ENCODE measurements at places on chromosomes 3 and 15.

- no peak for DNase-seq
Observed at GRCh38 chr3:114033721-114034120, 22.6 kb downstream of the CCDC191 start.

GRCh38 chr3:114428044-114428595 is 134.3 kb downstream of the TIGIT start:
- DNase-seq: no peak

GRCh38 chr15:25183581-25184251 is 228.9 kb downstream of the SNRPN start:
- DNase-seq: no peak

DNA sequence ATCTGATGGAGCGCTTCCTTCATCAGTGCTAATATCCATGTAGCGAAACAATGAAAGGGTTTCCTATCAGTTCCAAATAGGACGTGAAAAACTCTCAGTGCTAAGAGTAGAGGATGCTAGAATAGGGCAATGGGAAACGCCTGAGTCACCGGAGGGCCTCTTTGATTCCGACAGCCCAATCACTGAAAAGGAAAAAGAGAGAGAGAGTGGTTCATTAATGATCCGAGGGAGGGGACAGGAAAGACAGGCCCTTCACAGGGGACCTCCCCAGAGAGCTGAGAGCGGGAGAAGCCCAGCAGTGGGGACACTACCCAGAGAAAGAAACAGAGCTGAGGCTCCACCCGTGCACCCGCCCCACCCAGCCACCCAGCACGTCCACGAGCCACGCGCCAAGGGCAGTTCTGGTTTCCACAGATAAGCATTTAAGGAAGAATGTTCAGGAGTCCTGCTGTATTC is 76.9 kb downstream of the RPN1 start:
- no peak for DNase-seq

DNA sequence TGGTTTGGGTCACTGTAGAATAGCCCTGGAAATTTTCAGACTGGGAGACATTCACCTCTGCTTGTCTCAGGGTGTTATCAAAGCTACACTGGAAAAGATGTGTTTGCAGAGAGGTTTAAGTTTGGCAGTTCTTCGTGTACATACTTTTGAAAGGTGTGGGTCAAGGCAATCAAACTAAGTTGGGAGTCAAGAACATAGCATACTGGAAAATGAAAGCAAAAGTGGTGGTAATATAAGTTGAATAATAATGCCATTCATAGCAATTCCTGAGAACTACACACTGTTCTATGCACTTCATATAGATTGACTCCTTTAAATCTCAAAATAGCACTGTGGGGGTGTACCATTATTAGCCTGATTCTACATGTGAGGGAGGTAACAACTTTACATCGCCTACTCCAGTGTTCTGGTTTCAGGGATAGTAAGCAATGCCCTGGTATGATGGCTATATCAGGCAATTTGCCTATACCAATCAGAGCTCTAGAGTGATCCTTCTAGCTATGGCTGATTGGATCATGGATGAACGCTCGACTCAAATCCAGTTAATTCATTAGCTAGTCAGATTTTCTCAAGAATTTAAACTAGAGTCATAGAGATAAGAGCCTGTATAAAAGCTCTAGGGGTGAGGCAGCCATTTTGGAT is 44.6 kb upstream of the RASGRP1 start:
- DNase-seq: peak; percentile 6

- DNase-seq: no peak
Observed at GRCh38 chr15:77440378-77440999, 19.8 kb downstream of the HMG20A start.

DNA sequence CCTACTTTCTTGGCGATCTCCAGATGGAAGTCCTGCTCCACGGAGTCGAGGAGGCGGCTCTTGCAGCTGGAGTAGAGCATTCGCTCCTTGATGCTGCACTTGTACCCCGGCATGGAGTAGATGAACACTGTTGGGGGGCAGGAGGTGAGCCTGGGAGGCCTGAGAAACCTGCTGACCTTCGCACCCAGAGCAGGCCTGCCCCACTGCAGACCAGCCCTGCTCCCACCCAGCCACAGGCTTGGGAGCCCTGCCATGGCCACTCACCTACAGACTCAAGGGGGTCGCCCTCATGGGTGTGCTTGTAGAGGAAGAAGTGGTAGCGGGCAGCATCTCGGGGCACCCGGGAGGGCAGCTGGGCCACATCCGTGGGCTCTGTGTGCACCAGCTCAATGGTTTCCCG is 4.2 kb upstream of the TLR9 start:
- no peak for DNase-seq

DNA sequence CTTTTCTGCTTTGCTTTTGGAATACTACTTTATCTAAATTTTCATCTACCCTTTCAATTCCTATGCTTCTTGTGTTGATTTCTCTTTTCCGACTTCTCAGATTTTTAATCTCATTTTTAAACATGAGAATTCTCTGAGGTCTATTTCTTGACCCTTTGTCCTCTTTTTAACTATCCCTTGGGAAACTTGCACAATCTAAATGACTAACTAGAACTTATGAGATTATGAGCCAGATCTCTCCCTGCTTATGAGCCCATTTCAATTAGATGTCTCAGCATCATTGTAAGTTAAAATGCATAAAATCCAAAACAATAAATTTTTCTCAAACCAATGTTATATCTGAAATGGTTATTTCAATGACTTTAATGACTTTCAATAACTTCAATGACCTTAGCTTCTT is 296.9 kb upstream of the AGTR1 start:
- DNase-seq: no peak

DNA sequence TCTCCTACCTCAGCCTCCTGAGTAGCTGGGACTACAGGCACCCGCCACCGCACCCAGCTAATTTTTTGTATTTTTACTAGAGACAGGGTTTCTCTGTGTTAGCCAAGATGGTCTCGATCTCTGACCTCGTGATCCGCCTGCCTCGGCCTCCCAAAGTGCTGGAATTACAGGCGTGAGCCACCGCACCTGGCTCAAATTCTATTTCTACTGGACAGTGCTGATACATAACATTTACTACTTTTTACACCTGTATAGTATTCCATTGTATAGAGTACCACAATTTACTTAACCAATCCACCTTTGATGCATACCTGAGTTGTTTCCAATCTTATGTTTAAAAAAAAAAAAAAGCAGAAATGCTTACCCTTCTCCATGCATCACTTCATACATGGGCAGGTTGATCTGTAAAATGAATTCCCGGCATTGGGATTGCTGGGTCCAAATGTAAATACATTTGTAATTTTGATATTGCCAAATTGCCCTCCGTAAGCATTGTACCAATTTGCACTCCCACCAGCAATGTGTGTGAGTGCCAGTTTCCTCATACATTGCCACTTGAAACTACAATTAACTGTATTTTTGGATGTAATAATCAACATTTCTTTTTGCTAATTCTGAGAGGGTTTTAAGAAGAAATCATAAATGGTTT is 94.5 kb downstream of the NPTN start:
- DNase-seq: no peak

DNA sequence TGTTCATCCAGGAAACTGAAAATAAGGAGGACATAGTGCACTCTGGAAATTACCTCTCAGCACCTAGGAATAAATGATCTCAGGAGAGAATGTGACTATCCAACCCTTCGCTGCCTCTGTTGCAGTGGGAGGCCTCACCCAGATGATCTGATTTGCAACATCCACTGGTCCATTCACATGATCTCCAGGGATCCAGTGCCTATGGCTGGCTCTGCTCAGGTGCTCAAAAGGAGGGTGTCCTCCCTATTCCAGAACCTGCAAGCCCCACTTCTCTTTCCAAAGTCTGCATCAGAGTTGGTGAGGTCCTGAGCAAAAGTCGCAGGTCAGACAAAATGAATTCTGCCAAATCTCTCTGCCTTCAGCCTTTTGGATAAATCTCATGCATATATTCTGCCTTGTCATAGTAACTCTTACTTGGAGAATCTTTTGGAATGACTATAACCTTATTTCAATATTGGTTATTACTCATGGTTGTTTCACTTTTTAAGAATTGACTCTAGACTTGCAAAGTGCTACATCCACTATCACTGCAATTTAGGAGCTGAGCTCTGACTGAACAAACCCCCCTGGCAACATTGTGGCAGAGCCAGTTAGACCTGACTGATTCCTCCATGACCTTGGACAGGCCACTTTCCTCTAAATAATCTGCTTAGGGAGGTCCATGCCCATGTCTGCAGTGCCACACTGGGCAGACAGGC is 295.1 kb downstream of the EPHB1 start:
- DNase-seq: peak; percentile 5

GRCh38 chr3:161275919-161276318 is 54.8 kb downstream of the NMD3 start:
- no peak for DNase-seq

DNA sequence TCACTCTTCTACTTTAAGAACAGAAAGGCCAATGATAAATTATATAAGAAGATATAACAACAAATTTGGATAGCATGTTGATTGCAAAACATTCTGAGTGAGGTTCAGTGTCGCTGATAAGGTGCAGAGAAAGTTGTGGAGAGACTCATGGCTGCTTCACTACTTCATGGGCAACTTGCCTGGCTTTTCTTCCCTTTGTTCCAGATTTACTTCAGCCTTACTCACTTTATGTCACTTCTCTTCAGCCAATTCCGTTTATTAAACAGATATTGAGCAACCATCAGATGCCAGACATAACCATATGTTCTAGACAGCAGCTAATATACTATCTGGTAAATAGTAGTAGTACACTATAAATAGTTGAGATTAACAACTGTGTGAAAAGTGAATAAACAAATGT is 150.0 kb upstream of the CHL1 start:
- DNase-seq: no peak

- no peak for DNase-seq
Observed at GRCh38 chr3:133897547-133897946, 1.9 kb upstream of the RAB6B start.

GRCh38 chr15:94670438-94671034 is 439.2 kb downstream of the MCTP2 start:
- peak; percentile 19 for DNase-seq

DNA sequence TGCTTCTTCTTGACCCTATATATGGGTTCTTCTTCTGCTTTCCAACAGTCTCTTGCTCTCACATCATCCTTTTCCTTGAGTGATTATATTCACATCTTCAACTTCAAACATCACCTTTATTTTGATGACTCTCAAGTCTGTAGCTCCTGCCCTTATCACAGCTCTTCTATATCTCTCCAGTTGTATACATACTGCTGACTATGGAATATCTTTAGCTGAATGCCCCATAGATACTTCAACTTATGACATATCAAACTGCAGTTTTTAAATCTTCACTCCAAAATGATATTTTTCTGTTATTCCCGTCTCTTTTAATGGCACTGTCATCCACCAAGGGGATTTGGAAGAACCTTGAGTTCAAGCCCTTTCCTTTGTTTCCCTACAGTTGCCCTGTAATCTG is 139.1 kb downstream of the ZBTB20 start:
- no peak for DNase-seq

GRCh38 chr3:23820888-23821287 is 15.1 kb downstream of the UBE2E1 start:
- no peak for DNase-seq

DNA sequence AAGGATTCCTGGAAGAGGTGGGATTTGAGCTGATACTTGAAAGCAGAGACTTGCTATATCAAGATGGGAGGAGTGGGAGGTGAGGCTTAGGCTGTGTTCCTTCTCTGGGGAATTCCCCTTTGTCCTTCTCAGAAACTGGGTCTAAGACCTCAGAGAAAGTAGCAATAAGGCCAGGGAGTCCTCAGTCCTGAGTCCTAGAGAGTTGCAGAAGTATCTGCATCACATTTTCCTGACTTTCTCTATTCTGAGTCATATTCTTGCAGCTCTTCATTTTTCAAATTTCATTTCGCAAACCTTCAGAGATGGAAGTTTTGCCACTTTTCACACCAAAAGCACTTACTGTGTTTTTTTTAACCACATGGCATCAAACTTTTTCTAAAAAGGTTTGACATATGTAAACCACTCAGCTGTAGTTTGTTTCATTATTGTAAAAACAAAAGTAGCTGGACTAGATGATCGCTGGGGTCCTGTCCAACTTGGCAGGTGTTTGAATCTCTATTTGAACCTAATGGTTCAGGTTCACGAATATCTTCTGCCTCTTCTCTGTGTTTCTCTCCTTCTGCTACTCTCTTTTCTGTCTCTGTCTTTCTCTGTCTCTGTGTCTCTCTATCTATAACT is 21.3 kb downstream of the COLQ start:
- peak; percentile 30 for DNase-seq

DNA sequence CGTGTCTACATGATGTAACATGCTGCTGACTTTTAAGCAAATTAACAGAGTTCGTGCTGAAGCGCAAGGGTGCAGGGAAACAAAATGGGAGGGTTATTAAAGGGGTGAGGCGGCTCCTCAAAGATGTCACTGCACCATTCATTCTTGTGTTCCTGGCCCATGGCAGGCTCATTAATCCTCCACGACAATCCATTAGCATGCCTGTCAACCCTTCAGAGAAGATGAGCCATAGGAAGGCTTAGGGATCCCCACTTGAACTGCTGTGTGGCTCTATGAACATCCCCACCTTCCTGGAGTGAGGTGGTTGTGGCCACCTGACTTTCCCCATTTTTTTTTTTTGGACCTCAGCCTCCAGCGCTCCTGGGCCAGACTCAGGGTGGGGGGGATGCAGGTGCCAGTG is 45.8 kb downstream of the IGF1R start:
- DNase-seq: no peak

DNA sequence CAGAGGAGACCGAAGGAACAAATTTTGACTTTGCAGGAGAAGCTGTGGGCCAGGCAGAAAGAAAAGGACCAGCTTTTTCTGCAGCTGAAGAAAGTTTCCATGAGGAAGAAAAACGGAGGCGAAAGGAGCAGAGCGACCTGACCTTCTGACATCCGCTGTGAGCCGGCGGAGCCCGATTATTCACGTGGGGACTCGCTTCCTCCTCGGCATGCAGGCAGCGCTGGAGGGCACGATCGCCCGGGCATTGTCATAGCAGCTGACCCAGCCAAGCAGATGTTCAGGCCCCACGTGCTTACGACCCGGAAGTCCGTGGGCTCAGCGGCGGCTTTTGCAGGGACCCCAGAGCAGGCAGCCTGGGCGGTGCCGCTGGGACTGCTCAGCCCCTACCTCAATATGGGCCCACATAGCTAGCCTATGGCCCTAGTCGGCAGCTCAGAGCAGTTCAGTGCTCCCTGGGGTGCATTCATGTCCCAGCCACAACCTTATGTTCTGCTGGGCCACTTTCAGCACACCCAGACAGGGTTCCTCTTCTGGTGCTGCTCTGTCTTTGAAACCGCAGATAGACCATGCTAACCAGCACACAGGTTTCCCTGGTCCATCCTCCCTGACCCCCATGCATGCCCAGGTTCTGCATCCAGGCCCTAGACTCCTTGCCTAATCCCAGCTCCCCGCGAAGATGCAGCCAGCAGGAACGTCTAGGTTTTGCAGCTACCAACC is 10.5 kb upstream of the EIF4A2 start:
- DNase-seq: peak; percentile 76

Measured in activated CD4-positive, alpha-beta T cell treated with anti-CD3 and anti-CD28 coated beads, Interleukin-2, Interleukin-4, amounts not matched to agents 100 ng/mL and 50 ng/mL, durations not matched to agents 16 hours and 8 hours (primary cell).